Posterior cingulate gyrus (tissue), 11 donors: ENCODE measurements at places on chromosomes 7 and 10.
A peak's percentile ranks its signal among the peaks of the same experiment; 100 is the strongest.

DNA sequence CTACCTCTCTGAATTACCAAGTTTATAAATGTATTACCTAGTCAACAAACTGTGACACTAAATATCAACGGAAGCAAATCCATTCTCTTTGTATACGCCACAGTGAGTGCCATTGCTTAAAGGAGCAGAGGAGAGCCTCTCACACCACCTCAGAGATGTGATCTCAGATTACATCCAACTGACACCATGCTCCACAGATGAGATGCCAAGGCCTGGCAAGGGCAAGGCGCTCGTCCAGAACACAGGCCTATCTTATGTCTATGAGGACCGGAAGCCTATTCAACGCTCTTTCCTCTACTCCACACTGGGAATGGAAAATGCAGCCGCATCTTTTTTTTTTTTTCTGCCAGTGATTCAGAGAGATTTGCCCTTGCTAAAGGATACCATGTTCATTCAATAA lies 11.4 kb downstream of the PDIA4 start:
- DNase-seq = no peak

DNA sequence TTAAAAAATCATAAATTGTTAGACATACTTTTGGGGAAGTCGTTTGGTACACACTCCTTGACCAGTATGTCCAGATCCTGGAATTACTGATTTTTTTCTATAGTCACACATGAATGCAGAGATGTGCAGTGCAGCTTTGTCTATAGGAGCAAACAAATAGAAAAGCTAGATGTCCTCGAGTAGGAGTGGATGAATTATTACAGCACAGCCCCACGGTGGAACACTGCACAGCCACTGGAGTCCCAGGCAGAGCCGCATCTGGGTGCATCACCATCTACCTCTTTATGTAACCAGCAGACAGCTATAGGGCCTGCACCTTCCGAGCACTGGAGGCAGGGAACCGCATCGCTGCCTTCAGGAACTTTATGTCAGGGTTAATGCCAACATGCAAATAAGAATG lies 17.0 kb upstream of the RET start:
- DNase-seq = peak; percentile 50

DNA sequence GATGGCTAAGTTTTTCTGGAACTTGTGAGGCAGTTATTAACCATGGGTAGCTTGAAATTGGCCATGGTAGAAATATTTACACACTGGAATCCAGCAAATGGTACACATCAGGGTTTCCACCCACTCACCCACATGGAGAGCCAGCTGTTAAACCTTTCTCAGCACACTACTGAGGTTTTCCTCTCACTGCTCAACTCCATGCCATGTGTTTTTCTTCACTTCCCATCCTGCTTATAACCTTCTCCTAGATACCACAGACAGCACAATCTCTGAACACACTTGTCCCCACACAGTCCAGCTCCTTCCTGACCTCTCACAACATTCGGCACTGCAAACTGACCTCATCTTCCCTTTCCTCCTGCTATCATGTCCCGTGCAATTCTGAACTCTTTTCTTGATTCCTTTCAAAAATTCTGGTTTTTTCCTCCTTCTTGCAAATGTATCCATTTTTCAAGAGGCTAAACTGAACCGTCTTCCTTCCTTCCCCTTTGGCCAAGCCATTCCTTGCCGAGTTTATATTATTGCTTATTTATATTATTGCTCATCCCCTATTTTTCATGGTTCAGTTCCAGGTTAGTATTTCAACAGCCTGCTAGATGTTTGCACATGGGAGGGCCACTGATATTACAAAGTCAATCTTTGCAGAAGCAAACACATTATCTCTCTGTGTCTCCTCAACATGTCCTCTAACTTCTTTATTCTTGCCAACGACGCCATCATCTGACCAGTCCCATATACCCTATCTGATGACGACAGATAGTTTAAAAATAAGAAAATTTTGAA lies 606.4 kb downstream of the SORCS1 start:
- no peak for DNase-seq

- no peak for DNase-seq
Observed at GRCh38 chr7:20013536-20013935, 203.6 kb downstream of the MACC1 start.

DNA sequence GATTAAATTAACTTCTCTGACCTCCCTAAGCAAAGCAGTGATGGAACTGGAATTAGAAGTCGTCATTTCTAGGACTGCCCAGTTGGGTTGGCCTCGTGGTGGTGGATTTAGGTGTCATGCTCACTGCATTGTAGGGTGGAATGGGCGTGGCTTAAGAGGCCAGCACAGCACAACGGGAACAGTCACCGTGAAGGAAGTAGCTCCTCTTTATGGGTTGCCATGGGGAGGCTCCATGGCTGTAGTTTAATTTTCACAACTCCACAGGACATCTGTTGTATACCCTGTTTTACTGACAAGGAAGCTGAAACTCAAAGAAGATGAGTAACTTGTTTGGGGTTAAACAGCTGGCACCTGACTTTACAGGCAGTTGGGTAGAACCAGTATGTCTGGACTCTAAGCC lies 208.3 kb downstream of the CELF2 start:
- DNase-seq = no peak
